Mammary epithelial cell (primary cell): ENCODE measurements at places on chromosomes 3 and 15. TPM values are rescaled to one million over a fixed set of nuclear protein-coding genes. Genes with fewer than 3 reads are reported as not detected.

DNA sequence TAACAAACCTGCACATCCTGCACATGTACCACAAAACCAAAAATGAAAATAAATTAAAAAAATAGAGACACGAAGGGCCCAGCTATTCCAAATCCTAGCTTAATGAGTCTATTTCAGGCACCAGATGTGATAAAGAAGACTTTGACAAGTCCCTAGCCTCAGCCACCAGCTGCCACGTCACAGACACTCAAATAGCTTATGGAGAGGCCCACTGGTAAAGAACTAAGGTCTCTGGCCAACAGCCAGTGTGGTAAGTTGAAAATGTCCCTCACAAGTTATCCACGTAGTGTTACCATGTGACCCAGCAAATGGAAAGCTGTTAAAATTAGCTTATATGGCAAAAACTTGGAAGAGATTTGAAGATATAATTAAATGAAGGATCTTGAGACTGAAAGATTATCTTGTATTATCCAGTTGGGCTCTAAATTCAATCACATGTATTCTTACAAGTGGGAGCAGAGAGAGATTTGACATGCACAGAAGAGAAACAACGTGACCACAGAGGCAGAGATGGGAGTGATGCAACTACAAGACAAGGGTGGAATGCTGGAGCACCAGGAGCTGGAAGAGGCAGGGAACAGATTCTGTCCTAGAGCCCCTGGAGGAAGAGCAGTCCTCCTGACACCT is 10.9 kb downstream of the ACSBG1 start:
- no peak for DNase-seq

- no peak for DNase-seq
Measured at GRCh38 chr3:131503320-131503635, 507 bp upstream of the MRPL3 start.

- peak; percentile 72 for DNase-seq
Measured at GRCh38 chr3:187737368-187738070, 7.7 kb downstream of the BCL6 start.

GRCh38 chr3:129038121-129038855 is 22.3 kb upstream of the GP9 start:
- no peak for DNase-seq

DNA sequence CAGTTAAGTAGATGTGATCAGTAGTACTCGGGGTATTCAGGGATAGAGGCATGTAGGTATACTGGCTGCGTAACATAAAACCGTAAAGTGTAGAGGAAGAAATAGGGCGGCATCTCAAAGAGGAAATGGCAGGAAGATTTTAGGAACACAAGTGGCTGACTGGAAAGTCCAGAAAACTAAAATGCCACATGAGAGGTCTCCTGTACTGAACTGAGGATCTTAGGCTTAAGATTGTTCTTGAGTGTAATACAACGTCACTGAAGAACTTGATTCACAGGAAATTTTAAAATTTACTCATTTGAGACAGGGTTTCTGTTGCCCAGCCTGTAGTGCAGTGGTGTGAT is 2.3 kb upstream of the LMLN start:
- no peak for DNase-seq

GRCh38 chr3:98328933-98329332 is 24.7 kb upstream of the OR5K4 start:
- no peak for DNase-seq

- DNase-seq, result no peak
Measured at GRCh38 chr3:10356461-10356981, 35.6 kb upstream of the SEC13 start.

RTP4 gene
- 0.50 TPM for total RNA-seq

EFHB gene
- total RNA-seq, result 0.61 TPM in 1 of 2 replicates, not detected in the other

PPP1R14D gene
- total RNA-seq, result not detected in 2 replicates
